ENCODE measurements at places on chromosomes 11 and 22.

- no peak for DNase-seq
These were observed 113.5 kb downstream of the NTM start for GRCh38 chr11:131483877-131484276.

DNA sequence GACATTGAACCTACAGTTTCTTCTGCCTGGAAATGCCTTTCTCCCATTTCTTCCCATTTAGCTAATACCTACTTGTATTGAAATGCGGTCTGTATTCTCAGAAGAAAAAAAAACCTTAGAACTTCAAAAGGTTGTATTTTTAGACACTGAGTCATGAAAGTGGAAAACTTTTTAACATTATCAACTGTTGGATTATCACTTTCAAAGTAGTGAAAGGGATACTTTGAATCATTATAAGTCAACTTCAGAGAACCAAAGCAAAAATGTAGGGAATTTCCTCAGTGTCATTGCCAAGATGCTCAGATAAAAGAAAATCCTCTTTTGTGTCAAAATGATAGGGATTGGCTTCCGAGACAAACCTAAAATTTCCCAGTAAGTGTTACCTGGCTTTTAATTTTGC lies 6.6 kb downstream of the HOATZ start:
- no peak for DNase-seq

- no peak for DNase-seq
These were observed 77.8 kb downstream of the MN1 start for GRCh38 chr22:27723708-27724107.

GRCh38 chr22:38713921-38714320 lies 8.2 kb downstream of the GTPBP1 start:
- DNase-seq: no peak

- no peak for DNase-seq
These were observed 68.0 kb downstream of the ZBTB44 start for GRCh38 chr11:130246738-130247137.

DNA sequence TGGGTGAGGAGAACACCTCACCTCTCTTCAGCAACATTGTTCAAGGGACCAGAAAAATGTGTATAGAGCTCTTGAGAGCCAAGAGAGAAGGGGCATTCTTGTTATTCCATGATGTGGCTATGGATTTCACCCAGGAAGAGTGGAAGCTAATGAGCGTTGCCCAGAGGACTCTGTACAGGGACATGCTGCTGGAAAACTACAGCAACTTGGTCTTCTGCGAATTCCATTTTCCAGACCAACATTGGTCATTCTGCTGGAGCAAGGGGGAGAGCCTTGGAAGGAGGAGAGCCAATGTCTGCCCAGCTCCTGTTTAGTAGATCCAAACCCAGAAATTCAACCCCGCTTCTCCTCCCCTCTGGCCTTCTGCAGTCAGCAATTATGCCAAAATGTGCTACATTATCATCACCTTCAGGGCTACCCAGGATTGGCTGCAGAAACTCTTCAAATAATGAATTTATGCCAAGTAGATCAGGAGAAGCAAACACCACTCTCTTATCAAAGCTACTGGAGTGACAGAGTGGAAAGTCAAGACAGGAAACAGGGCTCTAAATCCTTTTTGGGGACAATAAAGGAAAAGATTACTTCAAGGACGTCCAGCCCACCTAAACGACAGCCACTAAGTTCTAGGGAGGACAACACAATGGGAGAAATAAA lies 707.5 kb upstream of the LUZP2 start:
- DNase-seq: no peak

DNA sequence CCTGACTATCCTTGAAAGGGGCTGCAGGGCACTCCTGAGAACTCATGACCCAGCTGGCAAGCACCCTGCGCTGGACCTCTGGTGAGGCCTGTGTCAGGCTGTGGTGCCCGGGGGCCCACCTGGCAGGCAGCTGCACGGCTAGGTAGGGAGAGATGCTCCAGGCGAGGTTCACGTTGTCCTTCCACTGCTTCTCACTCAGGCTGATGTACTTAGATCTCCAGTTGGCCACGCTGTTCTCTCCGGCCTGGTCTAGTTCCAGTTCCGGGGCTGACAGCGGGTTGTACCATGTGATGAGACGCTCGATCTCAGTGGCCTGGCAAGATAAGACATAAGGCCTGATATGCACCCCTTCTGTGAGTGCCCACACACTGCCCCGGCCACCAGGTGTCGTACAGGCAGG lies 44.7 kb upstream of the SERPIND1 start:
- no peak for DNase-seq

DNA sequence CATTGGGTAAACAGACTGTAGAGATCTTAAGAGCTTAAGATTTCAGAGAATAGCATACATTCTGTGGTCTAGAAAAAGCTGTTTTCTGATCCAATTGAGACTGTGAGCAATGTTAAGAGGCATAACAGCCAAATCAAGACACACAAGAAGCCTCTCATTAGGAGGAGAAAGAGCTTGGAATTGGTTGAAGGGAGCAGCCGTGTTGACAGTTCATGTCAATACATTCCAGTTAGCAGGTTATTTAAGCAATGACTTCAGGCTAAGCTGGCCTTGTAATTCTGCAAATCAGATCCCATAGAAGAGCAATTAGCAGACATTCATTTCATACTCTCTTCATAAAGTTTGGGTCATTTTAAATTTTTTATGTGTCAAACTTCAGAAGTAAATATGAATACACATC lies 50.9 kb downstream of the ETS1 start:
- DNase-seq: no peak

GRCh38 chr11:73280626-73281025 lies 8.5 kb downstream of the P2RY6 start:
- DNase-seq: no peak

DNA sequence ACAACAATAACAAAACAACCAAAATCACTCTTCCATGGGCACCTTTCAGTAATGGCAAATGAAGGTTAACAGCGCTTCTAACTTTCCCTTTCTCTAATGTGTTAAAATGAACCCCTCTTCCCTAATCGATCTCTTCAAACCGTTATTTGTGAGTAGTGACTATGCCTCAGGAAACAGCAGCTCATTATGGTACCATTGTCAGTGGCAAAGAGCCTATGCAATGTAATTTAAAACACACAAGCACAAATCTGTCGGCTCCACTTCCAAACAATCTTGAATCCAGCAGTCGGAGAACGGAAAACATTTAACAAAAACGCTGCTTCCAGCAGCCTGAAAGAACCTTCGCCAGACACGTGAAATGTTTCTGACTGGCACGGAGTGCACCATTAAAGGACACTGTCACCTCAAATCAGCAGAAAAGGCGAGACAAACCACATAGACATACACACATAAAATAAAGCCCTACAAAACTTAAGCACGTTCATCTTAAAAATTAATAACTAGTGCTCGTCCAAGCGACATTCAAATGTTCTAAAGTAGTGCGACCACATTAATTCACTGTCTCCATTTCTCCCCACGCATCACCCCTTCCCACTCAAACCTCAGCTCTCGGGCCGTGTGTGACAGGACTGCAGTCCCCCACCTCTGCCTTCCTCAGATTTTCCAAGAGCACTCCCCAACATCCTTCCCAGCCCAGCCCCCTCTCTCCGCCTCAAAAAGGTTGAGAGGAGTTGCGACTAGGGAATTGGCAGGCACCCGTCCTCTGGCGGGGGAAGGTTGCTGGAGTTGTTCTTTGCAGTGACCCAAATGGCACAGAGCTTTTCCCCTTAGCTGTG lies 748 bp downstream of the RAB30 start:
- DNase-seq: peak; percentile 27

DNA sequence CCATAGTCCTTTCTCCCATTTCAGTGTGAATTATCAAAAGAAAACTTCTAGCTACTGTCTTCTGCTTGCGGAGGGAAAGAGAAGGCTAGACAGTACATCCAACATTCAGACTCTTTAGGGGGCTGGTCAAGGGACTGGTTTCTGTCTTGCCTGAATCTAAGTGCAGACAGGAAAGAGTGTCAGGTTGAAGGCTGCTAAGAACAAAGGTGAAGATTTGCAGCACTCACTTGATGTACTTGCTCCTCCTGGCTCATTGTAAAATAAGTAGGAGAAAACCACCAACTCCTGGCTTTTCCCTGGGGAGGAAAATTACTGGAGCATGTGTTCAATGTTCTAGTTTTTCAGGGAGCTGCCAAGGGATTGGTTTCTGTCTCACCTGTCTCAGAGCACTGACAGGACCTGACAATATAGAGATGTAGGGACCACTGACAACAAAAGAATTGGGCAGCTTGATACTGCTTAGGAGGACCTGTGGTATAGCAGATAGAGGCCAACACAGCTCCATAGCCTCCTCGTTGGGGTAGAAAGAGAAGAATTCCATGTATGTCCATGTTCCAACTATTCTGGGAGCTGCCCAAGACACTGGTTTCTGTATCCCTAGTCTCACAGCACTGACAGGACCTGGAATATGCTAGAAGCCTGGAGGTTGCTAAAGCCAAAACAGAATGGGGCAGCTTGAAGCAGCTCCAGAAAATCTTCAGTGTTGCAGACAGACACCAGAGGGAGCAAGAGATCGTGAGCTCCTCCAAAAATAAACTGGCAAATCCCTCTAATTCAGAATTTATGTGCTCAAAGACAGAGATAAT lies 39.7 kb upstream of the MMP12 start:
- DNase-seq: peak; percentile 67

DNA sequence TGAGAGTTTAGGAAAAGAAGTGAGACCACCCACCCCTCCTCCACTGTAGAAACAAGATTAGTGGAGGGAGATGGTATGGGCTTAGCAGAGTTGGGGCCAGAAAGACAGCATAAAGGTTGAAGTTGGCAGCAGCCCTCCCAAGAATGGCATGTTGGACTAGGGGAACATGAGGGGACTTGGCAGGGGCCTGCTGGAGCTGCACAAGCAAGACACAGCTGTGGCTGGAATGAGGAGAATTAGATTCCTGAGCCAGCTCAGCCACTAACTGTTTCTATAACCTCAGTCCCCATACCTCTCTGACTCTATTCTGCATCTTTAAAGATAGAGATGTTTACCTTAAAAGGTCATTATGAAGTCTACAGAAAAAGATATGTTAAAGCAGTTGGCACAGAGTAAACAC lies 13.2 kb downstream of the MAP6 start:
- DNase-seq: no peak

DNA sequence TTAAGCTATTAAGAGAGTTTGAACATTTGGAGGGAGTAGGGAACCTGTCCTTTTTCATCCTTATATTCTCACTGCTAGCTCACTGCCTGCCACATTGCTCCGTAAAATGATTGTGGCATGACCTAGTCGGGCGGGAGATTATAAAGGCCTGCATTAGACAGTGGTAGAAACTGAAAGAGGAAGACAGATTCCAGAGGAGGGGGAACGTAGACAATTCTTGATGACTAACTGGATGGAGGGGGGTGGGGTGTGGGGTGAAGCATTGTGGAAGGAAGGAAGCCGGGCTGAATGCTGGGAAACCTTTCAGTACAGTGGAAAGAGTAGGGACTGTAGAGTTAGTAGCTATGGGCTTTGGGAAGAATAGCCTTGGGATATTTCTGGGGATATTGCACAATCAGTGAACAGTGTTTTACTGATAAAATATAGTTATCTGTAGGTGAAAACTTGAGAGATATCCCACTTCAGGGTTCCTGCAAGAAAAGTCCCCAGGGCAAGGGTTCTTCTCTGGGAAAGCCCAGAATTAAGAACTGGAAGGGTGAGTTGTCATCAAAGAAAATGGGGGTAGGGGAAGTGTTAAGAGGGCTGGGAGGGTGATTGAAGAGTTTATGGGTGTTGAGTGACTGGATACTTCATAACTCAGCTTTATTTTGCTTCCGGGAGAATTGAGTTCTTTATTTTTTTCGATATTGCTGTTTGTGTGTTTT lies 2.1 kb downstream of the MED15 start:
- peak; percentile 50 for DNase-seq

DNA sequence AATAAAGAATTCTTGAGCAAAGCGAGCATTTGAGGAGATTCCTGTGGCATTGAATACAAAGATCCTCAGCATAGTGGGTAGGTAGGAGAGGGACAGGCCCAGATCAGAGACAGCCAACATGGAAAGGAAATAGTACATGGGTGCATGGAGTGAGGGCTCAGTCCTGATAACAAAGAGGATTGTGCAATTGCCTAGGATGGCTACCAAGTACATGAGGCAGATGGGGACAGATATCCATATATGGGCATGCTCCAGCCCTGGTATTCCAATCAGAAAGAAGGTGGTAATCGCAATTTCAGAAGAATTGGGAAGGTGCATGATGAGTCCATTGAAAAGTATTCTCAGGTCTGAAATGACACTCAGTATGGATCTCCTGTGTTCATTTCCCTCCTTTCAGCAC lies 8.6 kb downstream of the OR51T1 start:
- DNase-seq: no peak

GRCh38 chr11:69398529-69399492 lies 82.7 kb upstream of the LINC01488 start:
- DNase-seq: no peak

DNA sequence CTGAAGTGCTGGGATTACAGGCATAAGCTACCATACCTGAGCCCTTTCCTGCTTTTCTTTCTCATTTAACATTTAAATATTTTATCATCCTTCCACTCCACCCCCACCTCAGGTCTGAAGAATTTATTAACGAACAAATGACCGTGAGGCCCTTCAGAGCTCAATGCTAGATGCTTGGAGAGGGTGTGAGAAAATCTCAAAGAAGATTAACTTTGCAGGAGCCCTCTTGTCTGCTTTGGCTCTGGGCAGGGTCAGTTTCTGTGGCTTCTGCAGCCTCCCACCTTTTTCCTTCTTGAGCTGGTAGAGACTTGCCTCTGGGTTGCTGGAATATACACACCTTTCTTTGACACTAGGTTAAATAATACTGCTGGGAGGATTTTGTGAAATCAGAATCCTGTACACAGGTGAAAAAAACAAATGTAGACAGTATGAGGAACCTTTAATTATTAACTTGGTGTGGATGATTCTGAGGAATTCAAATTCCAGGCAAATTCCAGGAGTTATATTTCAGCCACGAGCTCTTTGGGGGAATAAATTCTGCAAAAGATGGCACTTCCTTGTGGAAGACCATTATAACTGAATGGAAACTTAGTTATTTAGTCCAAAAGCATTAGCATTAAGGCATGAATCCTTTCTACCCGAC lies 3.4 kb upstream of the ZBTB44 start:
- DNase-seq: no peak

- no peak for DNase-seq
These were observed 51.8 kb downstream of the IGSF9B start for GRCh38 chr11:133904818-133905515.

- DNase-seq: no peak
These were observed 65.9 kb upstream of the PICALM start for GRCh38 chr11:86134580-86135318.

GRCh38 chr22:31089160-31090100 lies 8.3 kb downstream of the SMTN start:
- peak; percentile 49 for DNase-seq

GRCh38 chr11:96741068-96741467 lies 351.3 kb downstream of the JRKL start:
- DNase-seq: no peak

GRCh38 chr22:37454857-37455686 lies 27.8 kb upstream of the ELFN2 start:
- no peak for DNase-seq

DNA sequence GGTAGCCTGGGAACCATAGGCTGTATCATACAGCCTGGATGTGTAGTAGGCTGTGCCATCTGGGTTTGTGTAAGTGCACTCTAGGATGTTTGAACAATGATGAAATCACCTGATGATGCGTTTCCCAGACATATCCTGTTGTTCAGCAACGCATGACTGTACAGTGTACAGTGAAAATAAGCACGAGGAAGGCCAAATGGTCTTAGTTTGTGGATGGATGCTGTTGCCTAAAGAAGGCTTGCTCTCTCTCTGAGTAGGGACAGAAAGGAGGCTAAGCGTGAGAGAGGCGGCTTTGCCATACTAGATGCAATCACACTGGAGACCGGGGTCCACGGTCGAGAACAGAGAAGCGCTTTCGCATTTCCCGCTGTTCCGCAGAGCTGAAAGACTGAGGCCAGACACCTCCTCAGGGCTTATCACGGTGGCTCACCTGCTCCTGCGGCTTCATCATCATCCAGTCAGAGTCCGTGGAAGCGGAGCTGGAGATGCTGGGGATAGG lies 27.6 kb upstream of the APLP2 start:
- DNase-seq: peak; percentile 84

Measured in T47D (cell line).